ENCODE measurements at places on chromosomes 7 and 10.

DNA sequence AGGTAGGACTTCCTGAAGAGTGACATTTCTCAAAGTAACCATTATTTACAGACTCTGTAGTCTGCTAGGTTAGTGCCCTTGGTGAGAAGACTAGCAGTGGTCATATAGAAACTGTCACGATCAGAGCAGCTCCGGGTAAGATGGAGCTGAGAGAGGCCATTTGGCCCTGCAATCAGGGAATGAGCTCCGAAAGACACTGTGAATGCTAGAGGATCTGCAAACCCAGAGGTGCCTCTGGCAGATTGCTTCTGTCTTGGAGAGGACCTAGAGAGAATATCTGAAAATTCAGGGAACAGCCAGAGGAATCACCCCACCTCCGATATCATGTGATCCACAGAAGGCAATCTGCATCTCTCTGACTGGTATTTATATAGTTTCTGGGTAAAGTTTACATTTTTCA lies 246.9 kb upstream of the KMT2E start:
- DNase-seq, result no peak

GRCh38 chr10:116073001-116073400 lies 200.0 kb downstream of the GFRA1 start:
- no peak for DNase-seq

GRCh38 chr7:88140947-88141346 lies 78.9 kb downstream of the SRI start:
- DNase-seq, result no peak

GRCh38 chr10:21929070-21929469 lies 74.5 kb downstream of the DNAJC1 start:
- DNase-seq, result no peak

GRCh38 chr7:127792528-127793342 lies 140.7 kb downstream of the SND1 start:
- peak; percentile 6 for DNase-seq

DNA sequence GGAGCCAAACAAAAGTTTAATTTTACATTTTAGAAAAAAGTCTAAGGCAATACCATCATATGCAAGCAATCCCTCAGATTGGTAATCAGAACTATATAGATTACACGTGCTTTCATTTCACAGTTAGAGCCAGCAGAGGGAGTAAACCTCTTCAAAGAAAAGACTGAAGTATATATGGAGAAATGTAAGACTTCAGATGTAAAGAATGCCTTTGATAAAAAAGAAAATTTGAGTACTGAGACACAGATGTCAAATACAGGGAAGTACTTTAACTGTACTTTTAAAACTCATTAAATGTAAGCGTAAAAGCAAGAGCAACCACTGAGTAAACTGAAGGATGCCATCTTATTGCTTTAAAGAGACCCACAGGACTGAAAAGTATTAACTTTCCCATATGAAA lies 101.4 kb upstream of the FAM133B start:
- DNase-seq, result no peak

GRCh38 chr7:1557006-1557405 lies 1.0 kb upstream of the TMEM184A start:
- no peak for DNase-seq

GRCh38 chr10:22693371-22693784 lies 21.0 kb downstream of the PIP4K2A start:
- DNase-seq, result no peak

GRCh38 chr10:101241840-101242707 lies 12.8 kb upstream of the LBX1 start:
- DNase-seq, result no peak

- DNase-seq, result no peak
Measured at GRCh38 chr10:114384601-114385000, 19.7 kb downstream of the AFAP1L2 start.

DNA sequence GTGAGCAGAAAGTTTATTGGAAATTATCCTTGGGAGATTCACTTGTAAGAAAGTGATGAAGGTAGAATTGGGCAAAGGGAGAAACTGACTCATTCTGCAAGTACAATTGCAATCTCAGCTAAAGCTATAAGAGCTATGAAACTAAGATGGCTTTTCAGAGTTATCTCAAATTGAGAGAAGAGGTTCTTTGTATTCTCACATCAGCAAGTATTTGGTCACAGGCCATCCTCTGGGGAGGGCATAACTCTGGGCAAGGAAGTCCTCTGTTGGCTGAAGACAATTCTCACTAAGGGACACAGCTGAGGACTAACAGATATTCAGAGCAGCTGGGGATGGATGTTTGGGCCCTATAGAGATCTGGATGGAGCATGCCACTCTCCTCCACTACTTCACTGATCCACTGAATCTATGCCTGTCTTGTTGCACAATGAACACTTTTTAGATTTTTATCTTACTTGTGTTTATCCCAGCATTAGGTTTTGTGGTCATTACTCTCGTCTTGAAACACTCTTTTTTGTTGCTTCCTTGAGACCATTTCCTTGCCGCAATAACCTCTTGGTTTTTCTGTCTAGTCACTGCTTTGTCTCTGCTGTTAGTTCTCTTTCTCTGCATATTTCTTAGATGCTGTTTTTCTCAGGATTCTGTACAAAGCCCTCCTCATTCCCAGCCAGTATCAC lies 115.1 kb downstream of the GNAI1 start:
- DNase-seq, result no peak

DNA sequence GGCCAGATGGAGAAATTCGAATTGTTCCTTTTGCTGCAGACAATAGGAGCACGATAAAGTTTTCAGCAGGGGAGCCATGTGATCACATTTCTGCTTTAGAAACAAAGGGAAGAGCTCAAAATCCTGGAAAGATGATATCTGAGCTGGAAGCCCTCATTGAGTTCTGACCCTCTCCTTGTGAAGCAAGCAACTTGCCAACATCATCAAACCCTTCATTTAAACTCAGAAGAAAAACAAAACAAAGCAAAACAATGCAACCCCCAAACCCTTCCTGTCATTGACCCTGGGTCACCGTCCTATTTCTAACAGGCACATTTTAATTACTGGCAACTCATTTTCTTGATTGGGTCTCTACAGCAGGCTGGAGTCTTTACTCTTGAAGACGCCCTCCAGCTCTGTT lies 198.3 kb upstream of the ZNF32 start:
- no peak for DNase-seq

DNA sequence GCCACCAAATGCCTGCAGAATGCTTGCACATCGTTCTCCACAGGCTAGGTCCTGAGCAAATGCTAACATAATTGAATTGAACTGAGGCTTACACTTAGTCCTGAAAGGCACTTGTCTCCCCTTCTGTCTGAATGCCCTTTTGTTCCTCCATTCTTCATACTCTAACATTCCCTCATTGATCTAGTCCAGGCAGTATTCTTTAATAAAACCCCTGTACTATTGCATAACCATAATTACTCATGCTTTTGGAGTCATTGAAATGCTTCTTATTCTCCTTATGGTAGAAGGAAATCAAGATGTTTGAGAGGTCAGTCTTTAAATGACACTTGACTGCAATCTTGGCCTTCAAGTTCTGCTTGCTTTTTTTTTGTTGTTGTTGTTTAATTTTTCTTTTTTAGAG lies 7.1 kb downstream of the PI4K2A start:
- no peak for DNase-seq

DNA sequence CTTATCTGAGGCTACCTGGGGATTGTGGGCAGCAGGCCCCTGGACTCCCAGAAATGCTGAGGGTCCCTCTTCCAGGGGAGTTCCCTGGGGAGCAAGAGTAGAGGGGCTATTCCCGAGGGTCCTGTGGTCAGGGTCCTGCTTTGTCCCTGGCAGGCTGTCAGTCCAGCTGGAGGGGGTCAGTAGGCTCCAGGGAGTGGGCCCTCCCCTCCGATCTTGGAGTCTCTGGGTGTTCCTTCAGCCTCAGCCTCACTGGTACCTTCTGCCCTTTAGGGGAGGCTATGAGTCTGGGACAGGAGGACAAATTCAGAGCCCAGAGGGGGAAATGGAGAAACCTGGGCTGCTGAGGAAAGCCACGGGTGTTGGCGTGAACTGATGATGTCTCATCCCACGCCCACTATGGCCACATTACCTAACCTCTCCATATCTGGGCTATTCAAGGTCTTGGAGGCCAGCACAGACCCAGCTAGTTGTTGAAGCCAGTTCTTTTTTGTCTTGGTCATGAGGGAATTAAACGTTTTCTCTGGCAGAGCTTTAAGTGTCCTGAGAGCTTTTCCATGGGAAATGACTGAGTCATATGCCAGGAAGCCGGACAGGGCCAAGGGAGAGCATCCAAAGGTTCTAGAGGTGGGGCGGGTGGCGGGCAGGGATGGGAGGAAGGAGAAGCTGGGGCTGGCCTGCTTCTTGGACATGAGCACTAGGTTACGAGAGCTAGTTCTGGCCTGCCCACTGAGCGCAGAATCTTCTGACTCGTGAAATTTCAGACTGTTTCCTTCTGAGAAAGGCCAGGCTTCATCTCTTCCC lies 6.2 kb downstream of the CALHM2 start:
- no peak for DNase-seq

GRCh38 chr10:63421591-63421990 lies 44.2 kb downstream of the JMJD1C start:
- no peak for DNase-seq

DNA sequence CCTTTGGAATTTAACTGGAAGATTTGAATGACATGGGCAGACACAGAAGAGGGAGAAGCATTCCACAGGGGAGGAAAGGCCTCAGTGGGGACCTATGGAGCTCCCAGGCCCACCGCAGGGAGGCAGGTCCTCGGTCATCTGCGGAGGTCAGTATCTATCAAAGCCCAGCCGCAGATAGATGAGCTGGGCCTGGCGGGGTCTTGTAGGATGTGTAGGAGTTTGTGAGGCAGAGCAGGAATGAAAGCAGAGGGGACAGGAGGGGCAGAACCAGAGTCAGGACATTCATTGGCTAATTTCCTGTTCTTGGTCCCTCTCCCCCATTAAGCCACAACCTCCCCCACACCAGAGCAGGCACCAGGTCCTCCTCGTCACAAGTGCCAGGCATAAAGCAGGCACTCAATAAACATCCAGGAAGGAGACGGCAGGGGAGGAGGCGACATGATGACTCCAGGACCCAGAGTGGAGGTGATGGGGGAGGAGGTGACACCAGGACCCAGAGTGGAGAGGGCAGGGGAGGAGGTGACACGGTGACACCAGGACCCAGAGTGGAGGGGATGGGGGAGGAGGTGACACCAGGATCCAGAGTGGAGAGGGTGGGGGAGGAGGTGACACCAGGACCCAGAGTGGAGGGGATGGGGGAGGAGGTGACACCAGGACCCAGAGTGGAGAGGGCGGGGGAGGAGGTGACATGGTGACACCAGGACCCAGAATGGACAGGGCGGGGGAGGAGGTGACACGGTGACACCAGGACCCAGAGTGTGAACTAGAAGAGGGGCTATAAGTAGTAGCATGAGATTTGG lies 83.7 kb upstream of the PDGFA start:
- DNase-seq, result no peak

GRCh38 chr10:21304198-21304597 lies 221.3 kb downstream of the SKIDA1 start:
- DNase-seq, result no peak

GRCh38 chr7:147332988-147333387 lies 1216.4 kb downstream of the CNTNAP2 start:
- DNase-seq, result no peak

DNA sequence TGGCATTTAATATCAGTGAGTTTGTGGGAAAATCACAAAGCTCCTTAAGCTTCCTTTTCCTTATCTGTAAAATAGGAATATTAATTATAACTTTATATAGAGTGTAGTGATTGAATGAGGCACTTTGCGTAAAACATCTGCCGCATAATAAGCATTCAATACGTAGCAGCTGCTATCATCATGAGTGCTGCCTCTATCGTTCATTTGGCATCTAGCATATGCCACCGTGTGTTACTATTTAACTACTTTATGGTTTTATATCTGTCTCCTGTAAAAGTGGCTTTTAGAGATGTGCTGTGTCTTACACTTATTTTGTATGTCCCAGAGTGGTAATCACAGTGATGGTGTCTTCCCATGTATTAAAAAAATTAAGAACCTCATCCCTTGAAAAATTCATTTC lies 729.6 kb downstream of the SORCS3 start:
- DNase-seq, result no peak

DNA sequence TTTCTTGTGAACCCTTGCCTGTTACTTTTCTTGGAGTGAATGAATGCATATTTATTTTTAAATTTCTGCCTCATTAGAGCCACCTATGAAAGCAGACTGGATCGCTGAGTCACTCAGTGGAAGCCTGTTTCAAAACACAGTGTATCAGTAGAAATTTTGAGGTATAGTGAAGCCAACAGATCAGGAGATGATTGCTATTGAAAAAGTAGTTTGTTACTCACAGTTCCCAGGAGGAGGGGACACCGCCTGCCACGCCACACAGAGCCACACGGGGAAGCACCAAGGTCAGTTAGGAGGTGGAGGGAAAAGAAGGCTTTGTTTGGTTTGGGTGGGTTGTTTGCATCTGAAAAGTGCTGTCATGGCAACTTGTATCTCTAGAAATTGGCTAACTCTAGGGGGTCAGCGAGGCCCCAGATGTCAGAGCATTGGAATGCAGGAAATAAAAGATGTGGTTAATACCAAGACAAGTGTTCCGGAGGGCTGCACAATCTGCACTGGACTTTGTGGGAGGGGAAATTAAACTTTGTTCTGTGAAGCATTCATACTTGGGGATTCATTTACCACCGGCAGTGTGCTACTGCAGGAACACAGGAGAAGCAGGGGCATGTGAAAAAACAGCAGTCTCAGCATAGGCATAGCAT lies 106.4 kb upstream of the SDK1 start:
- no peak for DNase-seq

DNA sequence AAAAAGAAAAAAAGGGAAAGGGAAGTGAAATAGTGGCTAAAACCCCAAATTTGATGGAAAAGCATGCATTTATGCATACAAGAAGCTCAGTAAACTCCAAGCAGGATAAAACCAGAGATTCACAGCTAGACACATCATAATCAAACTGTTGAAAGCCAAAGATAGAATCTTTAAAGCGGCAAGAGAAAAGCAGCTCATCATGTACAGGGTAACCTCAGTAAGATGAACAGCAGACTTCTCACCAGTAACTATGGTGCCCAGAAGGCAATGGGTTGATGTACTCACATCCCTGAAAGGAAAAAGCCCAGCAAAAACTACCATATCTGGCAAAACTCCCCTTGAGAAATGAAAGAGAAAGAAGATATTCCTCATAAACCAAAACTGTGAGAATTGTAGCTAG lies 60.4 kb downstream of the TPST1 start:
- DNase-seq, result no peak

DNA sequence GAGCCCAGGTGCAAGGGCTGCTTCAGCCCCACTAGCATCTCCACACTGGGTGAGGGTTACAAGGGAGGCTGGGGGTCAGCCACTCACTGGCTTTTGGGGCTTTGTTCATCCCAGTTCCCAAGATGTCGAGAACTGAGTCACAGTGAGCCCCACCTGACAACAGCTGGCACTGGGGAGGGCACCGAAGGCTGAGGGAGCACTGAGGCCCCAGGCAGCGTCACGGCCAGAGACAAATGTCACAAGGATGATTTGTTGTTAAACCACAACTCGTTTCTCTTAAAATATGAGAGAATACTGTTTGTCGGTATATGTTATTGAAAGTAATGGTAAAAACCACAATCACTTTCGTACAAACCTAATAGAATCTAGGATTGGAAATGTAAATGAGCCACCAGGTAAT lies 219.9 kb downstream of the CELF2 start:
- DNase-seq, result peak; percentile 26

DNA sequence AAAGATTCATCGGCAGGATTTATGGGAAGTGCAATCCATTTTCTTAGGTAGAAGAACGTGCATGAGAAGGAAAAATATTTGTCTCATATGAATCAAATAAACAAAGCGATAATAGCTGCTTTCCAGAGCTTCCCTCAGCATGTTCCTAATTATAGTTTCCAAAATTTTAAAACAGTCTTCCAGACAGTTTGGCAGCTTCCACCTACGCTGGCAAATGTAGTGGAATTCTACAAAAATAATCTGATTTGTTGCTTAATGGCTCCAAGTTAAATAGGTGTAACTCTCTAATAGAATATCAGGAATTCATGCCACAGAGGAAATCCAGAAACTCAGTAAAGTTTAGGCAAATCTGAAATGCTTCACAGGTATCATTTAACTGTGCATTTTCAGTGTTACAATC lies 23.3 kb upstream of the AGBL3 start:
- DNase-seq, result no peak

Data from T-helper 17 cell (primary cell).